ENCODE measurements at places on chromosomes 13 and 19.

DNA sequence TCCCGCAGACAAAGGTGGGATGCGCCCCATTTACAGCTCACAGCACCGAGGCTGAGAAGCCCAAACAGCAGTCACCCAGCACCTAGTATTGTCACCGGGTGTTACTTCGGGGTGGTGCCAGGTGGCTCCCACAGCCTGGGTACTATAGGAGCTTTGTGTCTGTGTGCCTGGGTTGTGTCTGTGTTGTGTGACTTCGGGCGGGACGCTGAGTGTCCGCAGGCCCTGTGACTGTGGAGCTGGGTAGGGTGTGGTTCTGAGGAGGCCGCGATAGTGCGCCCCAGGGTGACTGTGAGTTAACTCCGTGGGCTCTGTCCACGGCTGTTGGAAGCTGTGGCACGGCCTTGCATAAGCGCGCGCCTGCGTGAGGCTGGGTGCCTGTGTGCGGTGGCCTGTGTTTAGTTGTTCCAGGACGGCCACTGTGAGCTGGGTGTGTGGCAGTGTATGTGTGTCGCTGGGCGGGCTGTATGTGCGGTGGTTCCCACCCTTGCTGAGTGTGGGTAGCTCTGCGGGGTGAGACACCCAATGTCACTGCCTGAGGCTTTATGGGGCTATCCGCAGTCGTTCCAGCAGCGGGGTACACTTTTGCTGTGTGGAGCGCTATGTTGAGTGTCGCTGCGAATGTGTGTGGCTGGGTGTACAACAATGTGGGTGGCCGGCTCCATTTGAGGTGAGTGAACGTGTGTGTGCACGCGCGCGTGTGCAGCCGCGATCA, 559 bp upstream of the SSBP4 start:
- DNase-seq, result peak; percentile 67

- no peak for DNase-seq
Observed at GRCh38 chr13:55230570-55230908, 1910.2 kb upstream of the PRR20A start.

DNA sequence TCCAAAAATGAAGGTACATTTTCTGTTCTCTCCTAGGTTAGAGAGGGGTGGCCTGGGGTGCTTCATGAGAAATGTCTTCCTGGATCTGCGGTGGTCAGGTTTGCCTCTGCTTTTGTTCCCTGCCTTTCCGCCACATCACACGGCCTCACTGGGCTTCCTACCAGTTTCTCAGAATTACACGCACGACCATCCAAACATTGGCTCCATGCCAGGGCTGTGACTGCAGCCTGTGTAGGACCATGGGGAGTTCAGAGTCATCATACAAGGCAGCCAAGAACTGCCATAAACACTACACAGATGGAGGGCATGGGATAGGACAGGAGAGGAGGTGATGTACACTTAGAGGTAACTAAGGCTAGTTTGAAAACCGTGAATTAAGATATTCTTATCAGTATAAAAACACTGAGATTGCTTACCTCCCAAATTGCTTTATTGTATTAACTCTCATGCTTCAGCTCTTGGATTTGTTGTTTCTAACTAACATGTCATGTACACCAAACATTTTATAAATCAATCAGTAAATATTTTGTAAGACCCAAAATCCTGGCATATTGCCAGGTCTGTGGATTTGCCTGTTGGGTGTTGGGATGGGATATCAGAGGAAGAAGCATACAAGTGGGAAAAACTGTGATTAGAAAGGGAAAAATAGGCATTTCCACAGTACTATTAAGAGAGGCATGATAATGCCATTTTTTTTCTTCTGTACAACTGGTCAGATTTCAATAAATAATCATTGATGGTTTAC, 45.2 kb downstream of the CDADC1 start:
- DNase-seq, result no peak

- DNase-seq, result no peak
Observed at GRCh38 chr19:18772620-18773587, 18.2 kb downstream of the COMP start.

GRCh38 chr19:16367261-16367683, 42.6 kb downstream of the KLF2 start:
- no peak for DNase-seq

- no peak for DNase-seq
Observed at GRCh38 chr13:45040622-45041021, 51.3 kb downstream of the GPALPP1 start.

DNA sequence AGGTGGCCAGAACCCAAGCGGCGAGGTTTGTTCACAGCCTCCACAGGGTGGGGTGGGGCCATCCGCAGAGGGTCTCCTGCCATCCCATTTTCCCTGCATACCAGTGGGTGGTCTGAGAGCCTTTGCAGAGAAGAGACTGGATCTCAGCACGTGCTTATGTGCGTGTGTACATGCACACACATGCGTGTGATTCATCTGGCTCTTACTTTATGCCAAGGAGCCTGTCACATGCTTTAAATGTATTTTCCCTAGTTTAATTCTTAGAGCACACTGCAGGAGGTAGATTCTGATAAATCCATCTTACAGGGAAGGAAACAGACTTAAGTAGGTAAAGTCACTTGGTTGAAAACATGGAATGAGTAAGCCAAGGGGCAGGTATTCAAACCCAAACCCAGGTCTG, 47.1 kb downstream of the CAPN12 start:
- DNase-seq, result no peak

DNA sequence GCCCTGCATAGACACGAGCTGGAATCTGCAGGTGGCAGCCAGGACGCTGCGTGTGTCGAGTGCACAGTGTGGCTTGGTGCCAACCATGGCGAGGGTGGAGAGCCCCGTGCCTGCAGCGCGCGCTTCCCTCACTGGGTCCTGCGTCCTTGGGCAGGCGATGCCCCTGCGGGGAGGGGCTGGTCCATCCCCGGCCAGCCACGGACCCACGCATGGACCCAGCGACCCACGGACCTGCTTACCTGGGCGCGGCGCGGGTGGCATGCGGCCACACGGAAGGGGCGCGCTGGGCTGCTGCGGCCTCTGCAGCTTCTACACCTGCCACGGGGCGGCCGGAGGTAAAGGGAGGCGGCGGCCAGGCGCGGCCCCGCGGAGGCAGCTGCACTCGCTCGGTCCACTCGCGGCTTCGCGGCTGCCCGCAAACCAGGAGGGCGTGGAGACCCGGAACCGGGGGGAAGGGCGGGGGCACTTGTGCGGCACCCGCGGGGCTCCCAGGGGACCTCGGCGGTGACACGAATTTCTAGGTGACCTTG, 569 bp upstream of the MCF2L start:
- DNase-seq, result peak; percentile 87

GRCh38 chr19:44741841-44742329, 6.6 kb upstream of the BCL3 start:
- DNase-seq, result no peak

- no peak for DNase-seq
Observed at GRCh38 chr13:49225223-49226042, 5.3 kb downstream of the MLNR start.

GRCh38 chr13:98110749-98111148, 32.1 kb upstream of the FARP1 start:
- DNase-seq, result no peak

DNA sequence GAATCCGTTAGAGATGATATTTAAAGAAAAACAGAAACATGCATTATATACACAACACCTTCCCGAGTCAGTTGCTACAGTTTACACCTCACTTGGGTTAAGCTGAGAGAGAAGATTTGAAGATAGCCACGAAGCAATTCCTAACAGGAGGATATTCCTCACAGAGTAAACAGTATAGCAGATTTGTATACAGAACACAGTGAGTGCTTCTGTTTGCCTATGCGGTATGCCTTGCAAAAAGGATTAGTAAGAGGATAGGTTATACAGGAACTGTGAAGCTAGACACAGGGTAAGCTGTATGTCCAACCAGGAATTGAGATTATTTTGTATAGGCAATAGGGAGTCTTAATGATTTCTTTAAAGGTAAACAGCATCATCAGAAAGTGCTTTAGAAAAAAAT, 471.8 kb downstream of the LIG4 start:
- DNase-seq, result no peak

GRCh38 chr19:15869109-15869555, 28.7 kb downstream of the CYP4F2 start:
- DNase-seq, result no peak

GRCh38 chr19:28487999-28488398, 725.0 kb downstream of the UQCRFS1 start:
- no peak for DNase-seq

- DNase-seq, result no peak
Observed at GRCh38 chr19:2482354-2483038, 6.6 kb downstream of the GADD45B start.

DNA sequence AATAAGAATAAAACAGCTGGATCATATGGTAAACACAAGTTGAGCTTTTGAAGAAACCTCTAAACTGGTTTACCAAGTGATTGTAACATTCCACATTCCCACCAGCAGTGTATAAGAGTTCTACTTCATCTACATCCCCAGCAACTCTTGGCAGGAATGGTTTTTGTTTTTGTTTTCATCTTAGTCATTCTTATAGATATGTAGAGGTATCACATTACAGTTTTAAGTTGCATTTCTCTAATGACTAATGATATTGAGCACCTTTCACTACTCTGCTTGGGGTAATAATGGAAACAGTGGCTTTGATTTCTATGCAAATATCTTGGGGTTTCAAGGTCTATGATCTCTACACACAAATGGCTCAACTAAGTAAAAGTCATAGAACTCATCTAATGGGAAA, 614.5 kb downstream of the TBC1D4 start:
- DNase-seq, result no peak

- DNase-seq, result no peak
Observed at GRCh38 chr13:38954844-38955243, 35.8 kb downstream of the STOML3 start.

GRCh38 chr19:13597640-13598039, 91.4 kb upstream of the CACNA1A start:
- peak; percentile 18 for DNase-seq

GRCh38 chr13:71661921-71662320, 205.1 kb downstream of the DACH1 start:
- DNase-seq, result no peak

DNA sequence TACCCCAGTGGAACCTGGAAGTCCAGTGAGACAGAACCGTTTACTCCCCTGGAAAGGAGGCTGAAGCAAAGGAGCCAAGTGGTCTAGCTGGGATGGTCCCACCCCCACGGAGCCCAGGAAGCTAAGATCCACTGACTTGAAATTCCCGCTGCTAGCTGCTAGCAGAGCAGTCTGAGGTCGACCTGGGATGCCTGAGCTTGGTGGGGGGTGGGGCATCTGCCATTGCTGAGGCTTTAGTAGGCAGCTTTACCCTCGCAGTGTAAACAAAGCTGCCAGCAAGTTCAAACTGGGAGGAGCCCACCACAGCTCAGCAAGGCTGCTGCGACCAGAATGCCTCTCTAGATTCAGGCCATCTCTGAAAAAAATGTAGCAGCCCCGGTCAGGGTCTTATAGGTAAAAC, 437.0 kb downstream of the SUCLA2 start:
- DNase-seq, result no peak

DNA sequence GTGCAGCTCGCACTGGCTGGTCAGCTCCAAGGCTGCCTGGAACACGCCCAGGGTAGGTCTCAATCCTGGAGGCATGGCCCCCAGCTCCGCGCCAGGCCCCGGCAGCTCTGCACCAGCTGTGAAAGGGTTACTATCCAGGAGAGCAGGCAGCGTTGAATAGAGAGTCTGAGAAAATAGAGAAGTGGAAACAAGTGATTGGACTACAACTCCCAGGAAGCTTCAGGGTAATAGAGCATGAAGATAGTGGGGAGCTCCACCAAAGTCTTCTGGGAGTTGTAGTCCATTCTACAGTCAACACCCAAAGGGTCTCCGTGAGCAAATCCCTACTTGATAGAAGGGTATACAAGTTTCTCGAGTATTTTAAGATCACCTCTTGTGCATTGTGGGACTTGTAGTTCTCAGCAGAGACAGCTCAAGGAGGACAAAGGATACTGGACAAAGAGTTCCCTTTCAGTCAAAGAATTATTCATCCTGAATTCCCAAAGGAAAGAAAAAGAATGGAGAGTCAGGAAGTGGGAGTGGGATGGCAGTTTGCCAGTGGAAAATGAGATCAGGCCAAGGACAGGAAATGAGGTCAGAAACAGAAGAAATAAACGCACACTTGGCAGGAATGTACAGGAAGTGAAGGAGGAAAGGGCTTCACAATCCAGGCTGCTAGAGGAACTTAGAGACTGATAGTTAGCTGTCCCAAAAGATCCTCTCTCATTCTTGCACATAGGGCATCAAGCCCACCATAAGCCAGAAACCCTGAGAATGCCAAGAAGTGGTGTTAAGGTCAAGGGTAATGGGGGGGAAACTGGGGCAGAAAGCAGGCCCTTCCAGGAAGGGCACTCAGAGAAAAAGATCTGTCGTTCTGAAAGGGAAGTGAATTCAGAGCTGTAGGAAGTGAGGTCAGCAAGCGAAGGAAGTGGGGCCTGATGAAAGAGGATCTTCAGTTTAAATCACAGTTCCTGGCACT, 5.5 kb upstream of the MAMSTR start:
- DNase-seq, result no peak

DNA sequence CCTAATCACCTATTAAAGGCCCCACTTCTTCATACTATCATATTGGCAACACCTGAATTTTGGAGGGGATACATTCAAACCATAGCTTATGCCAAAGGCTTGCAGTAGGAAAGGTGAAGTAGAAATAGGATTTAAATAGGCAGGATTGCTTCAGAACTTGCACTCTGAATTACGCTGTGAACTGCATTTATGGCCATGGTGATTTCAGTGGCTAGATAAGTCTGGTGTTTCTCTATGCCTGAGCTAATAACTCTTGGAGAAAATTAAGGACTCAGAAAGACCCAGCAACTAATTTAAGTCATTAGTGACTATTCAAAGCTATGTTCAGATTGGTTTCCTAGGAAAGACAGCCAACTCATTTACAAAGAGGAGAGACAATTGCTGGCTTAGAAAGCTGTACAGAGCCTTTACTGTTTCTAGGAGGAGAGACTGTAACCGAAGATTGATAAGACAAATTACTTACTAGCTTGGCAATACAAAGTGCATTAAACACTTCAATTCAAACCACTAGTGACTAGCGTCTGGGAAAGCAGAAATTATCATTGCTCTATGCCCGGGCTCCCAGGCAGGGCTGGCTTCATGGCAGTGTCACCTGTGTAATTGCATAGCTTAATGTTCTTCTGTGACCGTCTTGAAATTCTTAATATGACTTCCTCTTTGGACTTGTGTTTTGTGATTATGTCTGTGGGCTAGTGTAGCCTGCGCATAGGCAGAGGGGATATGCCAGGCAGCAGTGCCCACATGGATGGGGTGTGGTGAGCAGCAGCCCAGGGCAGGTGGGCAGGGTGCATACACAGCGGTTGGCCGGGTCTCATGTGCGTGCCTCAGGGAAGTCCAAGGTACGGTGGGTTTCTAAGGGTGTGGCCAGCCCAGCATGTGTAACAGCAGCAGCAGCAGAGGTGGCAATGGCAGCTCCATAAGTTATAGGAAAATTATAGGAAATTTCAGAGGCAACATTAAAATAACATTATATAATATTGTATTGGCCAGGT, 60.1 kb downstream of the KL start:
- DNase-seq, result no peak

DNA sequence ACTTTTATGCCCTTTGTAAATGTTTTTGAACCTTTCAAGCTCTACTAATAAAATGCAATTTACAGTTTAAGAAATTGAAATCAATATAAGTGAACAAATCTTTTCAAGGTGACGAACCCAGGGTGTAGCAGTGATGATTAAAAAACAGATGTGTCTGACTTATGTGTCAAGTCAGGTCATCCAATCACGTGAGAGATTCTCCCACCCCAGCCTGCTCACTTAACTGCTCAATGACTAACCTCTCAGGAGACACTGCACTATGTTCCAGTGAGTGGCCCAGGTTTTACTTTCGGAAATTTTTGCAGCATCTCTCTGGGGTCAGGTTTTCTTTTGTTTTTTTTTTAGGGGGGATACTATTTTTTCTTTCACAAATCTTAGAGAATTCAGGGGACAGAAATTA, 60.7 kb downstream of the ZNF429 start:
- DNase-seq, result no peak

- DNase-seq, result no peak
Observed at GRCh38 chr19:13104360-13104847, 1.7 kb upstream of the LYL1 start.
